ENCODE measurements at places on chromosomes 4 and X.

- no peak for DNase-seq
Observed at GRCh38 chr4:136865526-136865925, 666.8 kb downstream of the PCDH18 start.

DNA sequence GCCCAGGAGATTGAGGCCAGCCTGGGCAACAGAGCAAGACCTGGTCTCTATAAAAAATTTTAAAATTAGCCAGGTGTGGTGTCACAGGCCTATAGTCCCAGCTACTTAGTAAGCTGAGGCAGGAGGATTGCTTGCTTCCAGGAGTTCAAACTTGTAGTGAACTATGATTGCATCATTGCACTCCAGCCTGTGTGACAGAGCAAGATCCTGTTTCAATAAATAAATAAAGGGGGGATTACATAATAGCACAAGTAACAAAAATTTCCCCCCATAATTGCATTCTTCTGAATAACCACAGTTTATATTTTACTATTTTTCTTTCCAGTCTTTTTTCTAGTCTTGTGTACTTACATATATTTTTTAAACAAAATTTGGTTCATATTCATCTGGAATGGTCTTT lies 135.6 kb downstream of the CHIC2 start:
- DNase-seq = no peak

- DNase-seq = no peak
Observed at GRCh38 chr4:101123231-101123630, 224.1 kb downstream of the PPP3CA start.

GRCh38 chr4:123856689-123857545 lies 460.3 kb downstream of the SPRY1 start:
- DNase-seq = no peak

- no peak for DNase-seq
Observed at GRCh38 chr4:25448379-25449109, 71.5 kb downstream of the ANAPC4 start.

- no peak for DNase-seq
Observed at GRCh38 chr4:52051213-52051614, at the start of gene SPATA18. Gene SPATA18, plus strand, starts transcription at chr4:52051304. Its CDS starts 401 bp downstream, at chr4:52051705.
